ENCODE measurements at places on chromosomes 11 and 22. TPM values are rescaled to one million over a fixed set of nuclear protein-coding genes. Genes with fewer than 3 reads are reported as not detected.

Gene OR51E2
- total RNA-seq: 0.26 TPM

DNA sequence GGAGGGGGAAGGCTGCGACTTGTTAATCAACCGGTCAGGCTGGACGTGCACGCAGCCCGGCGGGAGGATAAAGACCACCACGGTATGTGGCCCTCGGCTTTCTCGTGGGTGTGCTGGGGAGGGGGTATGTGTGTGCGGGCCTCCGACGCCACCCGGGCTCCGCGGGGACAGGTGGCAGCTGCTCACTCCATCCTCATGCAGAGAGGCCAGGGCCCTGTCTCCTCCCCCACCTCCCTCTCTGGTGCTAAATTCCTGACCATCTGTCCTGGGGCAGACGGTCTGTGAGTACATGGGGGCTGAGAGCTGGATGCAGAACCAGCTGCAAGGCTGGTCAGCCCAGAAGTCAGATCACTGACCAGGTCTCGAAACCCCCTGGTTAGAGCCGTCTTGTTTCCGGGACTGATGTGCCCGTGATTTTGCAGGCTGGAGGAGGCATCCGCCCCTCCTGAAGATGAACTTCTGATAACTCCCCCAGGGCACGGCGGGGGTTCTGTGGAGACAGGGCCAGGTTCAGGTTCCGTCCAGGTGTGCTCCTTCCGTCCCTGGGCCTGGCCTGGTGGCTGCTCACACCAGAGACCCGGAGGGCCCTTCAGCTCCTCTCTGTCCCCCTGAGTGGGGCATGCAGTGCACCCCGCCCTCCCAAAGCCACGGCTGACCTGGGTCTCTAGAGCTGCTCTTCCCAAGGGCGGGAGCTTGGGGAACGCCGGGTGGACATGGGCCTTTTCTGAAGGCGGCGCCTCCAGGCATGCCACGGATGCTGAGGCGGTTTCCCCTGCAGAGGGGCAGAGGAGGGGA, 1119.7 kb downstream of the BRD1 start:
- H3K4me3 ChIP-seq: no peak overlapping the region
- no peaks in the 10 kb centered on the region for H3K4me1 ChIP-seq
- H3K27me3 ChIP-seq: no peaks in the 10 kb centered on the region
- H3K27ac ChIP-seq: no peak overlapping the region
- H3K36me3 ChIP-seq: no peaks in the 10 kb centered on the region
- no peak for DNase-seq

GRCh38 chr11:33892906-33893594, 1.2 kb upstream of the LMO2 start:
- no peaks in the 10 kb centered on the region for H3K27me3 ChIP-seq
- no peaks in the 10 kb centered on the region for H3K4me1 ChIP-seq
- DNase-seq: no peak
- no peak overlapping the region for H3K27ac ChIP-seq
- H3K4me3 ChIP-seq: no peak overlapping the region

Gene OR52I1
- not detected for total RNA-seq

Gene CNTN5
- 0.51 TPM for total RNA-seq

Gene ARHGAP42
- 16.8 TPM for total RNA-seq

Gene SCT
- total RNA-seq: not detected

Gene GLYATL1
- total RNA-seq: 1.2 TPM

- DNase-seq: no peak
- H3K27ac ChIP-seq: no peak overlapping the region
- no peaks in the 10 kb centered on the region for H3K4me1 ChIP-seq
- H3K36me3 ChIP-seq: no peaks in the 10 kb centered on the region
These were observed 44.2 kb downstream of the CTNND1 start for GRCh38 chr11:57805780-57806179.

DNA sequence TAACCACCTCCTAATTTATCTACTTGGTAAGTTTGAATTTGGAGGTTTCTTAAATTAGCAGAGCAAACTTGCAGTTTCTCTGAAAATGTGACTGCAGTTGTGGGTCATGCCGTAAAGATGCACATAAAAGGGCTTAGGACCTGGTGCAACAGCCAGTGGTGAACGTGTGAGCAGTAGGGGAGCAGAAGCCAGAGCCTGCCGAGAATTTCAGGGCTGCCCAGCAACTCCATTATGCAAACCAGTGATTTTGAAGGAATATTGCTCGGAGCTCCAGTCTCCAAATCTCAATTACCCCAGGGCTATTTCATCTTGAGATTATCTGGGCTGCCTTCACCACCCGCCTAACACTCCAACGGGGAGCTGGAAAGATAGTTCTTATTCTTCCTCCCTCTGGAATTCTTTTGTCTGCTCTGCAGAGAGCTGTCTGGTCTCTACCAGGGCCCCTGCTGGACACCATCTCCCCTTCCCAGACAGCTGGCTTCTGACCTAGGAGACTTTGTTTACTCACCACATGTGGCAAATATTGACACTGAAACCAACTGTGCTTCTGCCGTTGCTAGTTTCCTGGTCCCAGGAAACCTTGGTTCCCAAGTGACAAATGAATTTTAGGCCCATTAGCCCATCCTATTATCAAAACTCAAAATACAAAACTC, 93.9 kb downstream of the DSCAML1 start:
- no peak overlapping the region for H3K27ac ChIP-seq
- H3K27me3 ChIP-seq: no peaks in the 10 kb centered on the region
- no peak overlapping the region for H3K4me3 ChIP-seq
- H3K4me1 ChIP-seq: no peaks in the 10 kb centered on the region
- no peak for DNase-seq

DNA sequence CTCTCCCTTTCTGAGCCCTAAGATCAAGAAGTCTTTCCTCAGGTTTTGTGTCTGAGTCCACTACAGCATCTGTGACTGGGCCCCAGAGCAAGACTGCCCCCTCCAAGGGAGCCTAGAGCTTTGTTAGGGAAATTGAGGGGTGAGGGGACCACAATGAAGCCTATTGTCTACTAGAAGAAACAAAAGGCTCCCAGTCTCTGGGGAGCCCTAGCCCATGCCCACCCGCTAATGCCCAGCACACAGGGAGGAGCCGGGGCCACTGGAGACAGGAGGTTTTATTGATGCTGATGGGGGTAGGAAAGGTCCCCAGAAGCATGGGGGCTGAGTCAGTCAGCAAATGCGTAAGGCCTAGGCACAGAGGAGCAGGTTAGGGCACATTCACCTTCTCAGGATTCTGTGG, 14.0 kb downstream of the RHOG start:
- H3K4me3 ChIP-seq: no peak overlapping the region
- no peak overlapping the region for H3K27ac ChIP-seq
- no peak for DNase-seq
- no peaks in the 10 kb centered on the region for H3K4me1 ChIP-seq
- no peaks in the 10 kb centered on the region for H3K36me3 ChIP-seq

- H3K4me3 ChIP-seq: no peak overlapping the region
- H3K27me3 ChIP-seq: no peaks in the 10 kb centered on the region
- H3K4me1 ChIP-seq: no peaks in the 10 kb centered on the region
- no peak overlapping the region for H3K27ac ChIP-seq
- H3K36me3 ChIP-seq: no peaks in the 10 kb centered on the region
These were observed 9.6 kb downstream of the DENND6B start for GRCh38 chr22:50317178-50317577.

- no peak overlapping the region for H3K4me3 ChIP-seq
- no peaks in the 10 kb centered on the region for H3K36me3 ChIP-seq
- DNase-seq: no peak
- H3K27me3 ChIP-seq: no peaks in the 10 kb centered on the region
These were observed 363.0 kb downstream of the CNTN5 start for GRCh38 chr11:99383648-99384245.

Gene KCNJ5
- total RNA-seq: 0.69 TPM

GRCh38 chr11:38019072-38019775, 1421.2 kb upstream of the RAG2 start:
- no peak overlapping the region for H3K4me3 ChIP-seq
- H3K27me3 ChIP-seq: no peaks in the 10 kb centered on the region
- H3K36me3 ChIP-seq: no peaks in the 10 kb centered on the region
- DNase-seq: no peak

- no peaks in the 10 kb centered on the region for H3K27me3 ChIP-seq
- peaks cover 24% of the 10 kb centered on the region for H3K4me1 ChIP-seq
- H3K36me3 ChIP-seq: no peaks in the 10 kb centered on the region
- no peak overlapping the region for H3K4me3 ChIP-seq
- DNase-seq: peak; percentile 87
These were observed 72.5 kb downstream of the MICAL2 start for GRCh38 chr11:12182676-12183541.

- peak; percentile 77 for DNase-seq
- no peak overlapping the region for H3K4me3 ChIP-seq
- H3K27ac ChIP-seq: peak overlapping the region; percentile 79
These were observed 24.7 kb upstream of the SLC22A12 start for GRCh38 chr11:64566042-64566914.

Gene PGM2L1
- 1.0 TPM for total RNA-seq

Gene BTBD18
- not detected for total RNA-seq

DNA sequence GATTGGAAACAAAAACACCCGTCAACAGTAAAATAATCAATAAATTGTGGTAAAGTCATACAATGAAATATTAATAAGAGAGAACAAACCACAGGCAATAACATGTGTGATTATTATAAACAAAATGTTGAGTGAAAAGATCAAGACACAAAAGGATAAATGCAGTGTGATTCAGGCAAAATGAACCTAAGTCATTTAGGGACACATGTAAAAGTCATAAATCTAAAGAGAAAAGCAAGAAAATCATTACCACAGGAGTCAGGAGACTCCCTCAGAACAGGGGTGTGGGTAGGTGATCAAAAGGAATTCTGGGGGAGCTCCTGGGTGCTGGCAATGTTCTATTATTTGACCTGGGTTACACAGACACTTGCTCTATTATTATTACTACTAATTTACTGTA, 47.9 kb upstream of the PPP2R1B start:
- no peaks in the 10 kb centered on the region for H3K27me3 ChIP-seq
- DNase-seq: no peak
- H3K4me3 ChIP-seq: no peak overlapping the region
- peak overlapping the region; percentile 54 for H3K27ac ChIP-seq
- H3K4me1 ChIP-seq: no peaks in the 10 kb centered on the region
- H3K36me3 ChIP-seq: no peaks in the 10 kb centered on the region

- no peaks in the 10 kb centered on the region for H3K36me3 ChIP-seq
- no peak overlapping the region for H3K4me3 ChIP-seq
- H3K4me1 ChIP-seq: no peaks in the 10 kb centered on the region
- DNase-seq: no peak
- no peak overlapping the region for H3K27ac ChIP-seq
- no peaks in the 10 kb centered on the region for H3K27me3 ChIP-seq
These were observed 398.9 kb downstream of the ETS1 start for GRCh38 chr11:128188346-128189004.

DNA sequence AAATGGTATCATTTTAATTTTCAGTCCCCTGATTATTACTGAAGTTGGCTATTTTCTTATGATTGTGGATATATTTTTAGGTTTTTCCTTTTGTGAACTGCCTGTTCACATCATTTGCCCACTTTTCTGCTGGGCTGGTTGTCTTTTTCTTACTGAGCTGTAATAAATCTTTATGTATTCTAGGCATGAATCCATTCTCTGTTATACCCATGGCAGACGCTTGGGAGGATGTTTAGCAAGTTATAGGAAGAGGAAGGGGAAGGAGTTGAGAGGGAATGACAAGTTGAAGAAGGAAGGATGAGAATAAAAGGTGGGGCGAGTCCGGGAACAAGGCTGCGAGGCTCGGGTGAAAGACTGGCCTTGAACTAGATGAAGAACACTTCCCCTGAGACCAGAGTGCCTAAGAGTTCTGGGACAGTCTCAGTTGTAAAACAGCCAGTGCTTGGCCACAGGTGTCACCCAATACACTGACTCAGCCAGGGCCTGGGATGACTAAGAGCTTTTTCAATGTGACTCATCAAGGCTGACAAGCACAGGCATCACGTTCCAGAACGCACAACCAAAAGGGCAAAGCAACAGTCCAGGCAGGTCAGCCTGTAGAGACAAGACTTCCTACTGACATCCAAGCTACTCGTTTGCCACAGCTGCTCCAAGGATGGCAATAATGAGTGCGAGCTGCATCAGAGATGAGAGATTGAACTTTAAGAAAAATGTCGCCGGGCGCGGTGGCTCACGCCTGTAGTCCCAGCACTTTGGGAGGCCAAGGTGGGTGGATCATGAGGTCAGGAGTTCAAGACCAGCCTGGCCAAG, 35.2 kb downstream of the LRFN4 start:
- DNase-seq: no peak
- no peak overlapping the region for H3K4me3 ChIP-seq
- no peaks in the 10 kb centered on the region for H3K27me3 ChIP-seq
- no peaks in the 10 kb centered on the region for H3K36me3 ChIP-seq

Gene SCUBE1
- total RNA-seq: not detected

DNA sequence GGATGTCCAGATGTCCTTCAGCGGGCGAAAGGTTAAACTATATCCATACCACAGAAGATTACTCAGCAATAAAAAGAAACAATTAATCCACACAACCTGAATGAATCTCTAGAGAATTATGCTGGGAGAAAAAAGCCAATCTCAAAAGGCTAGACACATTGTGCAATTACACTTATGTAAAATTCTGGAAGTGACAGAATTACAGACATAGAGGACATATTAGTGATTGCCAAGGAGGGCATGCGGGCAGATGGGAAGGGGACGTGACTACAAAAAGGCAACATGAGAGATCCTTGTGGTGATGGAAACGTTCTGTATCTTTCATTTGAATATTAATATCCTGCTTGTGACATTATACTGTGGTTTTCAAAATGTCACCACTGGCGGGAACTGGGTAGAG, 103.5 kb upstream of the BMAL1 start:
- H3K27ac ChIP-seq: no peak overlapping the region
- no peak for DNase-seq
- no peaks in the 10 kb centered on the region for H3K27me3 ChIP-seq
- H3K4me1 ChIP-seq: no peaks in the 10 kb centered on the region
- no peak overlapping the region for H3K4me3 ChIP-seq
- no peaks in the 10 kb centered on the region for H3K36me3 ChIP-seq

Gene MAPK8IP2
- 6.1 TPM for total RNA-seq

- no peak overlapping the region for H3K27ac ChIP-seq
- H3K4me1 ChIP-seq: no peaks in the 10 kb centered on the region
- DNase-seq: no peak
- no peak overlapping the region for H3K4me3 ChIP-seq
These were observed 87.8 kb upstream of the NNMT start for GRCh38 chr11:114208377-114208776.

Gene HORMAD2
- not detected for total RNA-seq

Gene ARHGEF12
- 95.3 TPM for total RNA-seq

GRCh38 chr11:9259981-9260837, 4.9 kb downstream of the DENND5A start:
- H3K4me3 ChIP-seq: no peak overlapping the region
- H3K36me3 ChIP-seq: no peaks in the 10 kb centered on the region
- DNase-seq: no peak
- H3K4me1 ChIP-seq: no peaks in the 10 kb centered on the region
- no peaks in the 10 kb centered on the region for H3K27me3 ChIP-seq

DNA sequence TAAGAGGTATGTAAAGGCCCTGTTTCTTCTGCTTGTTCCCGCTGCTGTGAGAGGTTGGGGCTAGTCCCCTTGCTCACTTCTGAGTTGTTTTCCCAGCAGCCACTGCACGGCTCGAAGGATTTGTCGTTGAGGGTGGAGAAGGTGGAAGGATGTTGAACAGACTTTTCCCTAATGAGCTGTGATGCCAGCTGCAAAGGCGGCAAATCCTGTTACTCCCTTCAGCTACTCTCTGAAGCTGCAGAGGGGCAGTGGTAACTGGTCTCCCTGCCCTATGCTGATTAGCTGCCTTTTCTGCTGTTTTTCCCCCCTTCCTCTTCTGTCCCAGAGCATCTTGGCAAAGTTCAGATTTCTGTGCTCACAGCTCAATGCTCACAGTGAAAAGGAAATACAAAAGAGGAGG, 90.4 kb upstream of the SLC25A18 start:
- H3K36me3 ChIP-seq: no peaks in the 10 kb centered on the region
- no peak overlapping the region for H3K27ac ChIP-seq
- H3K4me3 ChIP-seq: no peak overlapping the region
- no peaks in the 10 kb centered on the region for H3K4me1 ChIP-seq
- DNase-seq: no peak

Gene PRCP
- total RNA-seq: 206 TPM

Gene USP28
- 30.5 TPM for total RNA-seq

All from uterus (tissue), 4 donors.